Adipocyte (in vitro differentiated cells): ENCODE measurements at places on chromosomes 2 and 18.

- DNase-seq, result peak; percentile 23
These were observed 440.3 kb downstream of the NRXN1 start for GRCh38 chr2:50591642-50592041.

DNA sequence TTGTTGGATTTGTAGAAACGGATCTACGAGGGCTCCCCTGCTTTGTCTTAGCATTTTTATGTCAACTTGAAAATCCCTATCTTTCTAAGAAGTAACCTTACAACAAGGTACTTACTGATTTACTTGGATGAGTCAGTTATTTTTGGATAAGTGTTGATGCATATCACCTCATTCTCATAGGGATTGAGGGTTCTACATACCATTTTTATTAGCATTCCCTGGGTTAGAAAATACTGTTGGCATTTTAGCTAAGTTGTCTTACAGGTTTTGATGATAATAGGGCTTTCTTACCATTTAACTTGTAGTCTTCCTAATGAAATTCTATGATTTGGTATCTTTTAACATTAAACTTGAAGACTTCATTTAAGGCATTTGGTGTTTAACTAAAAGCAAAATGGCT, 125.2 kb downstream of the UBE2E3 start:
- DNase-seq, result no peak

GRCh38 chr18:3102983-3103382, 90.0 kb upstream of the LPIN2 start:
- DNase-seq, result no peak

GRCh38 chr2:221465776-221466175, 106.3 kb downstream of the EPHA4 start:
- no peak for DNase-seq

DNA sequence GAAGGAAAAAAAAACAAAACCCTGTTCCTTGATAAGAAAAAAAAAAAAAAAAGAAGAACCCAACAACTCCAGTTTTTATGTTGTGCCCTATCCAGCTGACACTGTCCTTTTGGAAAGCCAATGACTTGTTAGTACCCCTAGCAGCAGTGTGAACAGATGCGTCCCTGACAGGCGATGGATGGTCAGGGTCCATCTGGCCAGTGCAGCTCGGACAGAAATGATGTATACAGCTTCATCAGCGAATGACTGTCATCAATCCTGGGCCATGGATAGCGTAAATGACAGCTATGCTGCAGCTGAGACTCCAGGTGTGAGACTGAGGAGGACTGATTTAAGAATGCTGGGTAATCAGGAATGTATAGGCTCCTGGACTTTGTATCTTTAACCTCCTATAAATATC, 318.8 kb upstream of the FIGN start:
- no peak for DNase-seq

DNA sequence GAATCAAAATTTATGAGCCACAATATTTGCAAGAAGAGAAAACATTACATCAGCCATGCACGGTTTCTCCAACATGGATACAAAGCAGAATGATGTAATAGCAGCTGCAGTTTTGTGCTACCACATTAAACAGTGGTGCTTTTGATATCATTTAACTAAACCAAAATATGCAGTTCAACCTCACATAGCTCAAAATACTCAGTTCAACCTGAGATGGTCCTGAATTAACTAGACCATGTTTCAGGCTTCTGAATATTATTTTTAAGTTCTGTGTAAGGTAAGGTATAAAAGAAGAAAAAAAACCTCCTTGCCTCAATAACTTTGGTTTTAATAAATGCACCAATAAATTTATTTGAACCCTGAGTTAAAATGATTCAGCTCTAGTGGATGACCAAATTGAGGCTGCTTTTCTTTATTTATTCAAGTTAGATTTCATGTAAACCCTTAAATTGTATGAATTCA, 18.8 kb upstream of the TSPYL6 start:
- DNase-seq, result peak; percentile 69

DNA sequence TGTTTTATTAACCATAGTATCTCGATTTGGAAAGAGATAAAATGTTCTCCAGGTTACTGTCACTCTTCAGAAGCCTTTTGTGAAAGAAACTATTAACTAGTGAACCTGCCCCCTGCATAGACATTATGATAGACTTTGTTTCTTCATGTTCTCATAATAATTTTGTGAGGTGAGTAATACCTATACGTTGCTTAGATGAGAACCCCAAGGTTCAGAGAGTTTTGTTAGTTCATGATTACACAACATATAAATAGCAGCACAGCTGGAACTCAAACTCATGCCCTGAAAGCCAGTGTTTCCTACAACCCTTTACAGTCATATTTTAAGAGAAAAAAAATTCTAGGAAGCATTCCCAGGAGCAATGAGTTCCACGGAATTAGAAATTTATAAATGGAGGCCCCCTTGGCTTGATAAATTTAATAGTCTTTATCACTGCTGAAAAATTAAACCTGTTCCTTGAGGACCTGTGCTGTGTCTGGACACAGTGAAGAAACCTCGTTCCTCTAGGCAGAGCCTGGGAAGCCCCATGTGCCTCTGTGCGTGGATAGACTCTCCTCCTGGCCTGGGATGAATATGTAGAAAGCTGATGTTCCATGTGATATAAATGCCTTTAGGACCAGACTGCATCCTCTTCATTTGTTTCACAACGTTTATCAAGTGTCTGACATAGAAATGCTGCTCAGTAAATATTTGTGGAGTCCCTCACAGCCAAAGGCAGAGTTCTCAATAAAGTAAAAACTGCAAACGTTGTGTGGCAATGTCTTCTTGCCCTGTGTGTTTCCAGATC, 1257.0 kb upstream of the GYPC start:
- DNase-seq, result no peak

GRCh38 chr18:7749510-7749981, 182.4 kb downstream of the PTPRM start:
- DNase-seq, result peak; percentile 63
